ENCODE measurements at places on chromosomes 4 and X.
A peak's percentile ranks its signal among the peaks of the same experiment; 100 is the strongest.

DNA sequence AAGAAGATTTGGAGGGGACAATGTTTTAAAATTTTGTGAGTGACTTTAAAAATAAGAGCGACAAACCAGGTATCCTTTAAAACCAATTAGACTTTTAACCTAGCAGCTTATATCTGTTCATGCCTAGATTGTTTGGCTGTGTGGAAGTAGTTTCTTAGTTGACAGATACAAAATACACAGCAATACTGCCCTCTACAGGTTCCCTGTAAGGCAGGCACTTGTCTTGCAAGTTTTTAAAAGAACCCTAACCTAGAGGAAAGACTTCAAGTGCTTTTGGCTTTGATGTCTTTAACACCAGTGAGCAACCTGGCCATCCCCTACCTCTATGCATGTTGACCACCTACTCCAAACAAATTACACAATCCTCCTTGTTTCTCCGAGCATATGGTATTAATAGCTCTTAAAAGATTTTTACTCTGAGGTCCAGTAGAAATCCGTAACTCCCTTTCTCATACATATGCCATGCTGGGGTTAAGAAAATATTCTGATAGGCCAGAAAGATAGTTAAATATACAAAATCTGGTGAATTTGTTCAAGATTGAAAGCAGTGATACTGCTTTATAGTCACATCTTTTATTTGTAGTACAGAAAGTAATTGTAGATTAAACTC is 273.0 kb downstream of the ARHGAP24 start:
- no peaks in the 10 kb centered on the region for H3K27me3 ChIP-seq
- H3K4me3 ChIP-seq = no peak overlapping the region
- no peaks in the 10 kb centered on the region for H3K36me3 ChIP-seq
- H3K4me1 ChIP-seq = peaks cover 1% of the 10 kb centered on the region
- DNase-seq = no peak

DNA sequence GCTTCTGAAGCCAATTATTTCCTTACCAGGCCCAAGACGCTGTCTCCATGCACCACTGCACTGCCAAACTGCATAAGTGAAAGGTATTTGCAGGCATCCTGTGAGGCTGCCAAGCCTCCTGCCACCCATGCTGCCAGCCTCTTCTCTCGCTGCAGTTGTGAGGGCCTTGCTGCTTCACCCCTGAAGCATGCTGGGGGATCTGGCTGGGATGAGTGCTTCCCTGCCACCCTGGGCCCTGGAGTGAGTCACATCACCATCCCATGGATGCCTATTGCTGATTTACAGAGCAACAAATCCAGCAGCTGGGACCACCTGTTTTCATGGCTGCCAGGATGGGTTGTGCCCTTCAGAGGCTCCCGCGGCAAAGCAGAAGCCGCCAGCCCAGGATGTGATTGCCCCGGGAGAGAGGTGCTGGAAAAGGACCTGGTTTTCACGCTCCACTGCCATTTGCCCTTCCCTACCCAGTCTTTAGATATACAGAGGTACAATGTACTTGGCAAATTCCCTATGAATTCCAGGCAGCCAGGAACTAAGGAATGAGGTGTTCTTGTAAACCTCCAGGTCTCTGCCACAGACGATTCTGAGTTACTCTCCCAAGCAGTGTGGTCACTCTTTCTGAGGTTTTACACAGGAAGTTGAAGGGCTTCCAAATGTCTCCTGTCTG is 41.5 kb upstream of the PTCHD1 start:
- H3K4me1 ChIP-seq = peaks cover 3% of the 10 kb centered on the region
- H3K4me3 ChIP-seq = no peak overlapping the region
- DNase-seq = no peak
- H3K27ac ChIP-seq = no peak overlapping the region
- H3K27me3 ChIP-seq = no peaks in the 10 kb centered on the region

DNA sequence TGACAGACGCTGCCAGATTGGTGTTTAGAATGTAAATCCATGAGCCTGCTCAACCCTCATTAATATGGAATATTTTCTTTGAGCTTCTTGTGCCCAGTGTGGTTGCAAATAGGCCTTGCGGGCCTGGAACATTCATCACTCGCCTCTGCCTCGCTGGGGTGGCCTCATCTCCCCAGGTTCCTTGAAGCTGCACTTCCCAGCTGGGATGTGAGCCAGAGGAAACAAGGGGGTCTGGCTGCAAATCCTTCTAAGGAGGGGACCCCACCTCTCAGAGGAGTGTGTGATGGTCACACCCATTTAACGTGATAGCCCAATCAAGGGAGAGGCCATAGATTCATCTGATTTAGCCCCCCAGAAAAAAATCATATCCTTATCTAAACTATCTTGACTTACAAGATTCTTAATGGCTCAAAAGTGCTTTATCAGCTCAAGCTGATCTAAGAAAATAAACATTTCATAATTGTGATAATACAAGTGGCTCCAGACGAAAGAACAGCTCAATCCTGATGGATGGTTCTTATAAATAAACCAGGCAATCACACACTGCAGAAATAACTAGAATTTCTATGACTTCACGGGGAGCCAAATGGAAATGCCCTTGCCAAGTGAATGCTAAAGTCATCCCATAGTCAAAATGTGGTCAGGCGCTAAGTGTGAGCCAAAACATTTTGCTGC is 189.9 kb downstream of the PTTG2 start:
- no peaks in the 10 kb centered on the region for H3K27me3 ChIP-seq
- no peaks in the 10 kb centered on the region for H3K36me3 ChIP-seq
- no peak overlapping the region for H3K4me3 ChIP-seq
- H3K27ac ChIP-seq = no peak overlapping the region
- no peak for DNase-seq
- peaks cover 29% of the 10 kb centered on the region for H3K4me1 ChIP-seq

DNA sequence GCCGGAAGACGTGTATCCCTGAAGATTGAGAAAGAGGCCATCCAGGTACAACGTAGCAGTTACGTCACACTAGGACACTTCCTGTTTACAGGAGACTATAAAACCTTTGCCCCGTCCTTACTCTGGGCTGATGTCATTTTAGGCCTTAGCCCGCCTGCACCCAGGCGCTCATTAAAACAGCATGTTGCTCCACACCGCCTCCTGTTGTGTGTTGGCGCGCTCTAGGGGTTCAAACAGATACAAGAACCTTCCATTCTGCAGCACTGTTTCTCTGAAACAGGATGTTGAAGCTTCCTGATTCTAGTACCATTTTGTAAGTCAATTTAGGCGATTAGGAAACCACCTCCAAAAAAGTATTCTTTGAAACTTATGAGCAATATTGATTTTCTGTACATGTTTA is 722.1 kb downstream of the PCDH7 start:
- no peaks in the 10 kb centered on the region for H3K4me1 ChIP-seq
- H3K27ac ChIP-seq = no peak overlapping the region
- no peak for DNase-seq
- H3K4me3 ChIP-seq = no peak overlapping the region

- H3K4me1 ChIP-seq = no peaks in the 10 kb centered on the region
- no peak overlapping the region for H3K4me3 ChIP-seq
- no peak overlapping the region for H3K27ac ChIP-seq
- no peak for DNase-seq
These were observed 6.2 kb upstream of the OSTC start for GRCh38 chr4:108644237-108644636.

GRCh38 chr4:5552451-5552850 is 155.9 kb downstream of the EVC2 start:
- DNase-seq = no peak
- H3K27ac ChIP-seq = peak overlapping the region; percentile 19
- H3K4me1 ChIP-seq = no peaks in the 10 kb centered on the region
- H3K36me3 ChIP-seq = peaks cover 50% of the 10 kb centered on the region
- no peaks in the 10 kb centered on the region for H3K27me3 ChIP-seq

DNA sequence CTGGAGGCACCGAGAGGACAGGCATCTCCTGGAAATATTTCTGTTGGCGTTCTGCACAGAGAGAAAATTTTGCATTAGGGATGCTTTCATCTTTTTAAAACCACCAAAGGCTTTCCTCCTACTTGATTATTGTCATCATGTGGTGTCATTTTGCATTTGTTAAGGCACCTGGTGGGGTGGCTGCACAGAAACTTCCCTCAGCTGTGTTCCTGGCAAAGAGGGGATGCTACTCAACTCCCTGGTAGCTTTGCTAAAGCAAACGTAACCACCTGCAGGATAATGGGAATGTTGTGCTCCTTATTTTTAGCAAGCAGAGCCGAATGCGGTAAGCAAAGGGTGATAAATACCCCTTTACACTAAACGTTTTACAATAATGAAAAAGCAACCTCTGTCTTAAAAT is 229.8 kb downstream of the STIM2 start:
- no peaks in the 10 kb centered on the region for H3K36me3 ChIP-seq
- DNase-seq = no peak
- peaks cover 16% of the 10 kb centered on the region for H3K4me1 ChIP-seq
- peaks cover 39% of the 10 kb centered on the region for H3K27me3 ChIP-seq
- H3K27ac ChIP-seq = no peak overlapping the region

- H3K4me1 ChIP-seq = peaks cover 11% of the 10 kb centered on the region
- H3K36me3 ChIP-seq = no peaks in the 10 kb centered on the region
- peak overlapping the region; percentile 56 for H3K4me3 ChIP-seq
- no peak overlapping the region for H3K27ac ChIP-seq
These were observed 16.2 kb downstream of the ZFYVE28 start for GRCh38 chr4:2402048-2402842.

- H3K27me3 ChIP-seq = no peaks in the 10 kb centered on the region
- H3K27ac ChIP-seq = no peak overlapping the region
- no peaks in the 10 kb centered on the region for H3K36me3 ChIP-seq
- no peaks in the 10 kb centered on the region for H3K4me1 ChIP-seq
- DNase-seq = no peak
These were observed 45.3 kb downstream of the CASP6 start for GRCh38 chr4:109657854-109658418.

- no peaks in the 10 kb centered on the region for H3K36me3 ChIP-seq
- no peaks in the 10 kb centered on the region for H3K4me1 ChIP-seq
- H3K4me3 ChIP-seq = no peak overlapping the region
These were observed 5.9 kb downstream of the COL25A1 start for GRCh38 chr4:109296527-109296926.

- H3K4me3 ChIP-seq = no peak overlapping the region
- H3K36me3 ChIP-seq = no peaks in the 10 kb centered on the region
- peaks cover 24% of the 10 kb centered on the region for H3K27me3 ChIP-seq
- peaks cover 1% of the 10 kb centered on the region for H3K4me1 ChIP-seq
These were observed 6.3 kb downstream of the DACH2 start for GRCh38 chrX:86154553-86154952.

- peaks cover 21% of the 10 kb centered on the region for H3K27me3 ChIP-seq
- peak within 1 kb of the TSS; percentile 93 for H3K4me3 ChIP-seq
- peaks cover 7% of the 10 kb centered on the region for H3K36me3 ChIP-seq
- DNase-seq = peak; percentile 76
- H3K4me1 ChIP-seq = peaks cover 30% of the 10 kb centered on the region
These were observed at the start of gene REST for GRCh38 chr4:56907489-56908205. TSS of gene REST (plus strand) at chr4:56907900. CDS start at chr4:56910639, 2,739 bp downstream.

DNA sequence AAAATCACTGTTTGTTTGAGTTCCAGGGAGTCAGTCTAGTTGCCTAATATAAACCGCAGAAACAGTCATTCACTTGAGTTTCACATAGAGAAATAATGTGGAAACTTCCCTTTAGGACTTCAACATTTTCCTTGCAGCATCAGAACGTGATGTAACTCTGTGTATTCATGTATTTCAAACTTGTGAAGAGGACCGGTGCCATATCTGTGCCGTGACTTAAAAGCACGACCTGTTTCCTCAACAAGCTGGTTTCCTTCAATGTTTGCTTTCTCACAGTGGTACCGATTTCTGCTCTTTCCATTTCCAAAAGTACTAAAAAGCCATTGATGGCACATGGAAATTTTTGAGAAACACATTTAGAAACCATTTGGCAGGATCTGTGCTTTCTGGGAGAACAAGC is 166.6 kb upstream of the RAPGEF2 start:
- no peak overlapping the region for H3K4me3 ChIP-seq
- H3K27ac ChIP-seq = no peak overlapping the region
- no peaks in the 10 kb centered on the region for H3K4me1 ChIP-seq
- no peaks in the 10 kb centered on the region for H3K27me3 ChIP-seq
- no peaks in the 10 kb centered on the region for H3K36me3 ChIP-seq

GRCh38 chr4:141021397-141022110 is 111.7 kb downstream of the RNF150 start:
- DNase-seq = no peak
- peaks cover 17% of the 10 kb centered on the region for H3K4me1 ChIP-seq
- H3K36me3 ChIP-seq = peaks cover 4% of the 10 kb centered on the region
- H3K27ac ChIP-seq = peak overlapping the region; percentile 25
- H3K27me3 ChIP-seq = no peaks in the 10 kb centered on the region

- H3K4me3 ChIP-seq = no peak overlapping the region
- H3K4me1 ChIP-seq = peaks cover 15% of the 10 kb centered on the region
These were observed 25.5 kb downstream of the MOB1B start for GRCh38 chr4:70927502-70928137.

DNA sequence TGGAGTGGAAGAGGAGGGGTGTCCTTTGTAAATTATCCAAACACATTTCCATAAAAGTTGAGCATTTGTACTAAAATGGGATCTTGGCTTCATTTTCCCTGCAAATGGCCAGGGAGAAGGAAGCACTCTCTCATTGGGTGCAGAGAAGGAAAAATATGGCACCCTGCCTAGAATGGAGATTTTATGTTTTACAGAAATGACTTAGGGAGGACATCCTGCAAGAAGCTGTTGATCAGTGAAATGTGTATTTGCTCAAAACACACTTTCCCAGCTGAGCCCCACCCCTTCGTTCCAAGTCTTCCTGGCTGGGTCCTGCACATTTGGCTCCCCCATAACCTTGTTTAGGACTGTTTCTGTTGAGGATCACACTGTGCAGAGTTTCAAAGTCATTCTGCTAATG is 213.5 kb upstream of the TAPT1 start:
- peaks cover 31% of the 10 kb centered on the region for H3K27me3 ChIP-seq
- DNase-seq = no peak
- H3K4me3 ChIP-seq = no peak overlapping the region
- no peaks in the 10 kb centered on the region for H3K36me3 ChIP-seq
- H3K4me1 ChIP-seq = peaks cover 18% of the 10 kb centered on the region

DNA sequence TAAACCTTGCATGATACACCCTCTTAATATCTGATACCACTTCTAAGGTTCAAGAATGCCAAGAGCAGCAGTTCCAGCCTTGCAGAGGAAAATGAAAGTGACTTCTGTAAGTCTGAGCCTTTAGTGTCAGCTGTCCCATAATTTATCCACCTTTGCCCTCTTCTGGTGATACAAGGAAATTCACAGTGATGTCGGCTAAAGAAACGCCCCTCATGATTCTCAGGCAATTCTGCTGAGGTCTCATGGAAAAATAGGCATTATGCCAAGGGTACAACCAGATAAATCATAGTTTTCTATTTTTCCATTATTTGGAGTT is 172.2 kb upstream of the CXCL13 start:
- no peaks in the 10 kb centered on the region for H3K27me3 ChIP-seq
- DNase-seq = no peak
- peaks cover 5% of the 10 kb centered on the region for H3K4me1 ChIP-seq
- no peaks in the 10 kb centered on the region for H3K36me3 ChIP-seq
- H3K27ac ChIP-seq = no peak overlapping the region
